ENCODE measurements at places on chromosomes 5 and 9. TPM values are rescaled to one million over a fixed set of nuclear protein-coding genes. Genes with fewer than 3 reads are reported as not detected.
A peak's percentile ranks its signal among the peaks of the same experiment; 100 is the strongest.

Gene TJP2
- total RNA-seq, result 3.7 TPM

Gene CDH10
- total RNA-seq, result not detected

Gene PCDHGB1
- total RNA-seq, result 0.19 TPM

Gene PALM2AKAP2
- total RNA-seq, result not detected

GRCh38 chr5:93677359-93677891 lies 64.0 kb downstream of the POU5F2 start:
- H3K27ac ChIP-seq, result no peak overlapping the region
- peaks cover 8% of the 10 kb centered on the region for H3K4me1 ChIP-seq
- DNase-seq, result no peak
- no peak overlapping the region for H3K4me3 ChIP-seq
- peaks cover 13% of the 10 kb centered on the region for H3K36me3 ChIP-seq

GRCh38 chr5:100877274-100877673 lies 25.8 kb downstream of the ST8SIA4 start:
- no peak overlapping the region for H3K4me3 ChIP-seq
- H3K4me1 ChIP-seq, result peaks cover 12% of the 10 kb centered on the region
- no peak for DNase-seq
- peaks cover 68% of the 10 kb centered on the region for H3K36me3 ChIP-seq
- H3K27me3 ChIP-seq, result no peaks in the 10 kb centered on the region

GRCh38 chr9:80485420-80486250 lies 913.9 kb downstream of the TLE4 start:
- H3K36me3 ChIP-seq, result no peaks in the 10 kb centered on the region
- no peak for DNase-seq
- H3K4me1 ChIP-seq, result no peaks in the 10 kb centered on the region

- H3K4me3 ChIP-seq, result no peak overlapping the region
- no peaks in the 10 kb centered on the region for H3K4me1 ChIP-seq
- DNase-seq, result no peak
- H3K27ac ChIP-seq, result peak overlapping the region; percentile 0
- H3K36me3 ChIP-seq, result peaks cover 24% of the 10 kb centered on the region
These were observed 30.5 kb downstream of the LARS1 start for GRCh38 chr5:146151970-146152369.

GRCh38 chr9:87062746-87063145 lies 115.4 kb upstream of the GAS1 start:
- peaks cover 14% of the 10 kb centered on the region for H3K27me3 ChIP-seq
- H3K36me3 ChIP-seq, result no peaks in the 10 kb centered on the region
- DNase-seq, result no peak
- H3K4me3 ChIP-seq, result no peak overlapping the region

GRCh38 chr5:94375801-94376200 lies 242.6 kb downstream of the KIAA0825 start:
- peaks cover 6% of the 10 kb centered on the region for H3K36me3 ChIP-seq
- no peak for DNase-seq
- no peak overlapping the region for H3K4me3 ChIP-seq
- no peaks in the 10 kb centered on the region for H3K27me3 ChIP-seq

- H3K4me3 ChIP-seq, result no peak overlapping the region
- DNase-seq, result no peak
- no peak overlapping the region for H3K27ac ChIP-seq
- peaks cover under 1% of the 10 kb centered on the region for H3K4me1 ChIP-seq
- no peaks in the 10 kb centered on the region for H3K36me3 ChIP-seq
These were observed 336.9 kb upstream of the MSX2 start for GRCh38 chr5:174387448-174387847.

GRCh38 chr5:95557841-95558240 lies 2.9 kb downstream of the ARSK start:
- H3K4me3 ChIP-seq, result no peak overlapping the region
- H3K36me3 ChIP-seq, result peaks cover 5% of the 10 kb centered on the region
- no peak for DNase-seq

DNA sequence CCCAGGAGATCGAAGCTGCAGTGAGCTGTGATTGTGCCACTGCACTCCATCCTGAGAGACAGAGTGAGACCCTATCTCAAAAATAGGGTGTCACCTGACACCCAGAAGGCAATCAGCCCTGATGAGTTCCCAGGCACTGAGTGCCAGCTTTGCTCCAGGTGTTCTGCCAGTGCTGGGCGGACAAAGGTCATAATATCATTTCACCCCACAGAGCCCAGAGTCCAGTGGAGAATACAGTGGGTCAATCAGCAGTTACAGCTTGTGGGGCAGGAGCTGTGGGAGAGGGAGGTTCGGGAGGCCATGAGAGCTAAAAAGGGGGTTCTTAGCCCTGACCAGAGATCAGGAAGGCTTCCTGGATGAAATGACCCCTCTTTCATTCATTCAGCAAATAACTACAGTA lies 24.4 kb upstream of the SH3RF2 start:
- no peak for DNase-seq
- H3K27ac ChIP-seq, result no peak overlapping the region
- H3K27me3 ChIP-seq, result no peaks in the 10 kb centered on the region
- H3K4me1 ChIP-seq, result no peaks in the 10 kb centered on the region

- peaks cover 5% of the 10 kb centered on the region for H3K36me3 ChIP-seq
- no peaks in the 10 kb centered on the region for H3K27me3 ChIP-seq
- H3K27ac ChIP-seq, result no peak overlapping the region
- H3K4me3 ChIP-seq, result no peak overlapping the region
These were observed 10.0 kb downstream of the NAIF1 start for GRCh38 chr9:128056887-128057723.

DNA sequence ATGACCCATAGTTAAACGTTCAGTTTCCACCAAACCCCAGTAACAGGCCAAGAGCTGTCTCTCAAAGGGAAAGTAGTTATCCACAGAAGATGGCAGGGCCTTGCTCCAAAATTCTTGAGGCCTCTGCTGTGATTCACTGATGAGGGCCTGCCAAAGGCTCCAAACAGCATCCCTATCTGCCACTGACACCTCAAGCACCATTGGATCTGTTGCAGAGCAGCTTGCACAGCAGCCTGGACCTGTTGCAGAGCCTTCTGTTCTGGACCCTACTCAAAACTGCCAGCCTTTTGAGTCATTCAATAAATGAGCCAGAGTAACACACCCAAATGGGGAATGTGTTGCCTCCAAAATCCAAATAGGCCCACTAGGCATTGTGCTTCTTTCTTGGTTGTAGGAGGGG lies 741.5 kb upstream of the RGMB start:
- no peaks in the 10 kb centered on the region for H3K4me1 ChIP-seq
- no peaks in the 10 kb centered on the region for H3K27me3 ChIP-seq
- no peaks in the 10 kb centered on the region for H3K36me3 ChIP-seq
- H3K27ac ChIP-seq, result no peak overlapping the region
- no peak for DNase-seq
- H3K4me3 ChIP-seq, result no peak overlapping the region

GRCh38 chr5:115460472-115460871 lies 84.1 kb downstream of the FEM1C start:
- DNase-seq, result no peak
- no peak overlapping the region for H3K4me3 ChIP-seq
- no peaks in the 10 kb centered on the region for H3K36me3 ChIP-seq
- H3K27me3 ChIP-seq, result peaks cover 10% of the 10 kb centered on the region

DNA sequence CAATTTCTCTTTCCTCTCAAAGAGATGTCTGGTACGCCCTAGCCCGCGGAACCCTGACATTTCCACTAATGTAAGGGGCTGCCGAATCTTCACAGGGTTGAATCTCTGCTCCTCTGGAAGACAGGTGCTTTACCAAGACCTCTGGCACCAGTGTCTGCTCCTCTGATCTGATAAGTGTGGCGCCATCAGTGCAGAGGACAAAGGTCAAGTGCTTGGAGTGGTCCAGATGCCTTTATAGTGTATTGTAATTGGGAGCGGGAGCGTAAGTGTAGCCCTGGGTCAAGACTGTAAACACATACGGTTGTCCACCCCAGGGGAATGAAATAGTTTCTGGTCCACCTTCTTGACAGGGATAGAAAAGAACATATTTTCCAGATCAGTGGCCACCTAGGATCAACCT lies 17.7 kb downstream of the ADAMTSL2 start:
- no peaks in the 10 kb centered on the region for H3K4me1 ChIP-seq
- H3K27ac ChIP-seq, result no peak overlapping the region
- H3K27me3 ChIP-seq, result no peaks in the 10 kb centered on the region
- H3K4me3 ChIP-seq, result no peak overlapping the region
- no peak for DNase-seq

DNA sequence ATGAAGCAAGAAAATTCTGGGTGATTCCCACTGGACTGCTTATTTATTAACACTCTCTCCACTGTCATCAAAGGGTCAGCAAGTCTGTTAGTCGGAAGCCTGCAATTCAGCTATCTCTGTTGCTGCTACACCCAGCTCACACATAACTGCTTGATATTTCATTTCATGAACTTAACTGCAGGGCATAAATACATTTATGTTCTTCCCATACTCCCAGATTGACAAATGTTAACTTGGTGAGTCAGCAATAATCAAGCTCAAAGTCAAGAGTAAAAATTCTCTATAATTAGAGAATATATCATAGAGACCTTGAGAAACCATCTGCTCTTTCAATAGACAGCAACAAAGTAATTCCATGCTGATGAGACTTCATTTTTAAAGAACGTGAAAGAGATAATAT lies 198.8 kb downstream of the ADAMTS12 start:
- H3K27me3 ChIP-seq, result peaks cover 6% of the 10 kb centered on the region
- H3K27ac ChIP-seq, result no peak overlapping the region
- DNase-seq, result no peak
- H3K4me1 ChIP-seq, result no peaks in the 10 kb centered on the region

DNA sequence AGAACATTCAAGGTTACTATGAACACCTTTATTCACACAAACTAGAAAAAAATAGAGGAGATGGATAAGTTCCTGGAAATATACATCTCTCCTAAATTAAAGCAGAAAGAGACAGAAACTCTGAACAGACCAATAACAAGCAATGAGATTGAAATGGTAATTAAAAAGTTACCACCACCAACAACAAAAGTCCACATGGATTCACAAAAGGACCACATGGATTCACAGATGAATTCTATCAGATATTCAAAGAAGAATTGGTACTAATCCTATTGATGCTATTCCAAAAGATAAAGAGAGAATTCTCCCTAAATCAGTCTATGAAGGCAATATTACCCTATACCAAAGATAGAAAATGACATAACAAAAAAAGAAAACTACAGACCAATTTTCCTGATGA lies 518.9 kb downstream of the PRDM9 start:
- H3K4me3 ChIP-seq, result no peak overlapping the region
- peaks cover 8% of the 10 kb centered on the region for H3K36me3 ChIP-seq
- H3K4me1 ChIP-seq, result no peaks in the 10 kb centered on the region
- no peak for DNase-seq
- H3K27me3 ChIP-seq, result no peaks in the 10 kb centered on the region
- no peak overlapping the region for H3K27ac ChIP-seq

DNA sequence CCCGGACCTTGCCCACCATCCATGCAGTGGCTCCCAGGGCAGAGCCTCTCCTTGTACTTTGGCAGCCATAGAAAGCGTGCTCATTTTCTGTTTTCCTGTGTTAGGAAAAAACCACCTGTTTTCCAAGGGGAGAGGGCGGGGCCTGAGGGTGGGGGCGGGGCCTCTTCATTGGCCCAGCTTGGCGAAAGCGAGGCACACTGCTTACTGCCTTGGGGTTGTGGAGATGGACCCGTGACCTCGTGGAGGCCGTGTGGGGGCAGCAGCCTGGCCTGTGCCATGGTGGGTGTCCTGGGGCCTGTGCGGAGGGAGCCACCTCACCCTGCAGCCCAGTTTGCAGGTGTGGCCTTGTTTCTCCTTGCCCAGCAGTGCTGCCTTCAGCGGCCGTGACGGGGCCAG lies 4.4 kb upstream of the TOR4A start:
- no peaks in the 10 kb centered on the region for H3K36me3 ChIP-seq
- no peak overlapping the region for H3K4me3 ChIP-seq
- peaks cover 25% of the 10 kb centered on the region for H3K4me1 ChIP-seq
- no peak overlapping the region for H3K27ac ChIP-seq
- DNase-seq, result no peak
- H3K27me3 ChIP-seq, result peaks cover 14% of the 10 kb centered on the region

GRCh38 chr5:60507687-60508086 lies 192.3 kb downstream of the DEPDC1B start:
- H3K36me3 ChIP-seq, result no peaks in the 10 kb centered on the region
- H3K4me3 ChIP-seq, result no peak overlapping the region
- peaks cover 9% of the 10 kb centered on the region for H3K27me3 ChIP-seq
- peaks cover 2% of the 10 kb centered on the region for H3K4me1 ChIP-seq
- H3K27ac ChIP-seq, result no peak overlapping the region

DNA sequence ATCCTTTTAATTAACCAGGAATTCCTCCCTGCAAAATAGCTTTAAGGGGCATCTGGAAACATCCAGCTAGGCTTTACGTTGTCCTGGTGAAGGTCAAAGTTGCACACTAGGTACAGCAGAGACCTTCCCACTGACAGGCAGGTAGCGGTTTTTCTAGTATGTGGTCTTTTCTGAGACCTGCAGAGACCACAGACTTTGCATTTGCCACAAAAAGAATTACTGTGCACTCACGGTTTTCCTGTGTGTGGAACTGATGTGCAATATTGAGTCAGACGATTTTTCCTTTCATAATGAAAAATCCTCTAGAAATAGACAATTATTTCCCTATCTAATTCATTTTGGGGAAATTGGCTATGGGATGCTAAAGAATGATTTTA lies 417.0 kb upstream of the ADAMTSL1 start:
- no peak overlapping the region for H3K27ac ChIP-seq
- no peaks in the 10 kb centered on the region for H3K27me3 ChIP-seq
- no peak for DNase-seq

DNA sequence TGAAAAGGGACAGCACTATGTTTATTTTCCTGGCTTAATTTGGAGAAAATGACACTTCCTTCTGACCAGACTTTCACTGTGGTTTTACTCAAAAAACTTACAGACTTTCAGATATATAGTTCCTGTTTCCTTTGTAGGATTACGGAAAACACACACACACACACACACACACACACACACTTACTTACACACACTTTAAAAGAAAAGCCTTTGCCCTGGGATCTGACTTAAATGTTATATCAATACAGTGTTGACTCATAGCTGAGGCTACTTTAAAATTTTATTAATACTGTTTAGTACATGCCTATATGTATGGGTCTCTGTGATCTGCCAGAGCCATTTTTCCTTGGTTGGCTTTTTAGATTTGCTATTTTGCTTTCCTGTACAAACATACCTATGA lies 758.3 kb downstream of the DNAH5 start:
- no peaks in the 10 kb centered on the region for H3K4me1 ChIP-seq
- no peak overlapping the region for H3K27ac ChIP-seq
- H3K27me3 ChIP-seq, result no peaks in the 10 kb centered on the region
- no peaks in the 10 kb centered on the region for H3K36me3 ChIP-seq
- DNase-seq, result no peak
- no peak overlapping the region for H3K4me3 ChIP-seq

GRCh38 chr5:89850513-89850865 lies 559.1 kb downstream of the CETN3 start:
- no peak overlapping the region for H3K27ac ChIP-seq
- H3K27me3 ChIP-seq, result no peaks in the 10 kb centered on the region
- H3K4me3 ChIP-seq, result no peak overlapping the region
- no peaks in the 10 kb centered on the region for H3K4me1 ChIP-seq
- H3K36me3 ChIP-seq, result no peaks in the 10 kb centered on the region
- no peak for DNase-seq

- no peaks in the 10 kb centered on the region for H3K36me3 ChIP-seq
- no peak overlapping the region for H3K27ac ChIP-seq
- DNase-seq, result no peak
- H3K4me1 ChIP-seq, result peaks cover 6% of the 10 kb centered on the region
- no peaks in the 10 kb centered on the region for H3K27me3 ChIP-seq
- H3K4me3 ChIP-seq, result no peak overlapping the region
These were observed 111.6 kb upstream of the IQGAP2 start for GRCh38 chr5:76291305-76292077.

- no peaks in the 10 kb centered on the region for H3K27me3 ChIP-seq
- H3K36me3 ChIP-seq, result peaks cover 2% of the 10 kb centered on the region
- peaks cover 10% of the 10 kb centered on the region for H3K4me1 ChIP-seq
- no peak overlapping the region for H3K27ac ChIP-seq
- no peak overlapping the region for H3K4me3 ChIP-seq
- DNase-seq, result no peak
These were observed 53.4 kb downstream of the PLPP1 start for GRCh38 chr5:55481293-55481855.
